T-helper 17 cell (primary cell): ENCODE measurements at places on chromosomes 4 and X. TPM values are rescaled to one million over a fixed set of nuclear protein-coding genes. Genes with fewer than 3 reads are reported as not detected.

DNA sequence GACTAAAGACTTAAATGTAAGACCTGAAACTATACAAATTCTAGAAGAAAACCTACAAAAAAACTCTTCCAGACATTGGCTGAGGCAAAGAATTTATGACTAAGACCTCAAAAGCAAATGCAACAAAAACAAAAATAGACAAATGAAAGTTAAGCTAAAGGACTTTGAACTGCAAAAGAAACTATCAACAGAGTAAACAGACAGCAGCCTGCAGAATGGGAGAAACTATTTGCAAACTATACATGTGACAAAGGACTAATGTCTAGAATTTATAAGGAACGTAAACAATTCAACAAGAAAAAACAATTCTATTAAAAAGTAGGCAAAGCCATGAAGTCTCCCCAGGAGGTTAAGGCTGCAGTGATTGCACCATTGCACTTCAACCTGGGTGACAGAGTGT lies 9.1 kb downstream of the FAM47E start:
- DNase-seq = no peak

GRCh38 chr4:102901804-102902203 lies 33.0 kb downstream of the CISD2 start:
- no peak for DNase-seq

DNA sequence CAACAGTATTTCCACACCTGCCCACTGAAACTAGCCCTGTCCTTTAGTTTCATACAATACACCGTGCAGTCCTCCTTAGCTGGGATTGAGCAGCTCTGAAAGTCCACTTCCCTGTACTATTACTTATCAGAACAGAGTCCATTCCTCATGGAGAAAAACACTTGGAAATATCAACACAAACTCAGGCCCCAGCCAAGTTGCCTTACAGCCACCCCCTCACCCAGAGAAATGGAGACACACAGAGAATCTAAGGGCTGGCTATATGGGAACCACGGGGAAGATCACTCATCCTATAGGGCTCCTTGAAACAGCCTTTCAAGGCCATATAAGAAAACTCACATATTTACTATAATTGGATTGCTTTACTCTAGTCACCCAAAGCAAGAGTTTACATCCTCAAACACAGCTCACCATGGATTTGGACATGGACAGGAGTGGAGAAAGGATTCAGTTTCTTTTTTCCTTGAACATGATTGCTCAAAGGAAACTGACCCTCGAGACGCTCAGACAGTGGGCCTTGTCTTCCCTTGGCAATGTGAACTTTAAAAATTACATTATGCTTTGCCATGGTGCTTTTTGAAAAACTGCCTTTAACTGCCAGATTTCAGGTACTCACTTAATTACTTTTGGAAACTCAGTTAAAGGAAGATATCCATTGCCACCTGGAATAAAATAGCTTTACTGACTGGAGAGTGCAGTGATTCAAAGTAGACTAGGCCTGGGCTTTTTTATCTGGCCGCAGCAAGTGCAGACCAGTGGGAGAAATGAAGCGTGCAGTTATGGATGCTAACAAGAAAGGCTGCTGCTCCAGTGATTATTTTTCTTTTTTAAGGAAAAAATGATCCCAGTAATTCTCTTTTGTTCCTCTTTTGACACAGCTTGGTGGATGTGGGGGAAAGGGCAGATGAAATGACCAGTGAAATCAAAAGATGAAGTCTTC lies 1.6 kb downstream of the SCARB2 start:
- no peak for DNase-seq

- no peak for DNase-seq
Measured at GRCh38 chr4:123877551-123877950, 481.0 kb downstream of the SPRY1 start.

DNA sequence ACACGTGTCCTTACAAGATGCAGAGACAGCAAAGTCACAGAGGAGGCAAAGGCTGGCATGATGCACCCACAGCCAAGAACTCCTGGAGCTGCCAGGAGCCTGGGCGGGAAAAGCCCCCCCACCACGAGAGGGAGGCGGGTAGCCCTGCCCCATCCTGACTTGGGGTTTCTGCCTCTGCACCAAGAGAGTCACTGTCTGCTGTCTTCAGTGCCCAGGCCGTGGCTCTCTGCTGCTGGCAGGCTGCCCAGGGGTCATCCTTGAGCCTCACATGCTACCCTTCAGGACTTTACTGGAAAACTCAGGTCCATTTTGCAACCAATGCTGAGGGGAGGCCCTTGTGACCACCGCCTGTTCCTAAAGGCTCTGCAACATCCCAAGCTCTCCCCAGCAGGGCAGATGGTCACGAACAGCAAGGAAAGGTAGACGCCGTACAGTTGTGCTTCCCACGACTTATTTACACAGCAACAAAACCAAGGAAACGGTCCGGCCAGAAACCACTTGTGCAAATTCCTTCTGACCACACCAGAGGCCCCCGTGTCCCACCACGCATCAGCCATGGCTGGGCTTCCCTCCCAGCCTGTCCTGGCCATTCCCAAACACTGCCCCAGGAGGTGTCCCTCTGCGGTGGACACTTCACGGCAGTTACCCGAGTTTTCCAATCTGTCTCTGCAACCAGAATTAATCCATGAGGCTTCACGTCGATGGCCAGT lies 56.9 kb downstream of the ACOX3 start:
- DNase-seq = no peak

- DNase-seq = no peak
Measured at GRCh38 chr4:93342738-93343137, 485.8 kb upstream of the ATOH1 start.

- no peak for DNase-seq
Measured at GRCh38 chr4:154416190-154416547, 75.4 kb downstream of the DCHS2 start.

GRCh38 chr4:175469514-175469913 lies 342.6 kb downstream of the GPM6A start:
- DNase-seq = no peak

DNA sequence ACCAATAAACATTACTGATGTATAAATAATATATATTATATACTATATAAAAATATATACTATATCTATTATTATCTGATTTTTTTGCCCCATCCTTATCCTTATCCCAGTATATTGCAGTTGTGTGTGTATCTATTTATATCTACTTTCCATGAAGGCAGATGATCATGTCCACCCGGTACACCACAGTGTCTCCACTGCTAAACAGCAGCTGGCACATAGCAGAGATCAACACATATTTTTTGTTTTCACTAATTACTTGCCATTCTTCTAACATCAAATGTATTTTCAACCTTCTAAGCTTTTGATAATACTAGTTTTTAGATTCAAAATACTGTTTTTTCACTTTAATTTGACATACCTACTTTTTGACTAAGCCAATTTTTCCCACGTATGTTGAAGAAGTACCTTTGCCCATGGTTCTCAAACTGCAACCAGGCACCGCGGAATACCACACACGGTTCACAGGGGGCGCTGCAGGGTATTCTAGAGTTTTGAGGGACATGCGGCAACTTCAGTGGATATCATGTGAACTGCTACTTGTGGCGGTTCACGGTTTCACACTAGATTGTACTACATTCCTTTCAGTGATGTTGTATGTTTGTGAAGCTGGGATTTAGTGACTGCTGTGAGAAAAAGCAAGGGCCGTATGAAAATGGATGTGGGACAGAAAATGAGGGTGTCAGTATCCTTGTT lies 182.5 kb upstream of the NPY2R start:
- DNase-seq = no peak

- DNase-seq = no peak
Measured at GRCh38 chr4:86991994-86992393, 57.2 kb downstream of the AFF1 start.

SUPT20HL2 gene
- not detected for total RNA-seq

PNMA6F gene
- not detected for total RNA-seq

HTN1 gene
- not detected for total RNA-seq

PABPC5 gene
- not detected for total RNA-seq

XK gene
- 11.3 TPM for total RNA-seq

IRS4 gene
- not detected for total RNA-seq

AMMECR1 gene
- 15.4 TPM for total RNA-seq

ARMCX1 gene
- total RNA-seq = 0.30 TPM
